Smooth muscle cell of the pulmonary artery (primary cell): ENCODE measurements at places on chromosomes 3 and 15. TPM values are rescaled to one million over a fixed set of nuclear protein-coding genes. Genes with fewer than 3 reads are reported as not detected.

Gene SATB1
- total RNA-seq, result 17.4 and 39.1 TPM in 2 replicates

Gene PIF1
- total RNA-seq, result 5.2 and 6.3 TPM in 2 replicates

Gene BTLA
- total RNA-seq, result 0.07 and 0.30 TPM in 2 replicates

Gene ARHGEF26
- 1.4 and 1.5 TPM in 2 replicates for total RNA-seq

Gene RAD51
- 1.4 and 1.8 TPM in 2 replicates for total RNA-seq

Gene RBMS3
- total RNA-seq, result 59.6 and 68.2 TPM in 2 replicates

Gene CLEC3B
- total RNA-seq, result 5.0 and 29.6 TPM in 2 replicates
